G401 (cell line): ENCODE measurements at places on chromosomes 1 and 21.

GRCh38 chr1:100354971-100355394 lies 2.7 kb downstream of the CDC14A start:
- DNase-seq: no peak

DNA sequence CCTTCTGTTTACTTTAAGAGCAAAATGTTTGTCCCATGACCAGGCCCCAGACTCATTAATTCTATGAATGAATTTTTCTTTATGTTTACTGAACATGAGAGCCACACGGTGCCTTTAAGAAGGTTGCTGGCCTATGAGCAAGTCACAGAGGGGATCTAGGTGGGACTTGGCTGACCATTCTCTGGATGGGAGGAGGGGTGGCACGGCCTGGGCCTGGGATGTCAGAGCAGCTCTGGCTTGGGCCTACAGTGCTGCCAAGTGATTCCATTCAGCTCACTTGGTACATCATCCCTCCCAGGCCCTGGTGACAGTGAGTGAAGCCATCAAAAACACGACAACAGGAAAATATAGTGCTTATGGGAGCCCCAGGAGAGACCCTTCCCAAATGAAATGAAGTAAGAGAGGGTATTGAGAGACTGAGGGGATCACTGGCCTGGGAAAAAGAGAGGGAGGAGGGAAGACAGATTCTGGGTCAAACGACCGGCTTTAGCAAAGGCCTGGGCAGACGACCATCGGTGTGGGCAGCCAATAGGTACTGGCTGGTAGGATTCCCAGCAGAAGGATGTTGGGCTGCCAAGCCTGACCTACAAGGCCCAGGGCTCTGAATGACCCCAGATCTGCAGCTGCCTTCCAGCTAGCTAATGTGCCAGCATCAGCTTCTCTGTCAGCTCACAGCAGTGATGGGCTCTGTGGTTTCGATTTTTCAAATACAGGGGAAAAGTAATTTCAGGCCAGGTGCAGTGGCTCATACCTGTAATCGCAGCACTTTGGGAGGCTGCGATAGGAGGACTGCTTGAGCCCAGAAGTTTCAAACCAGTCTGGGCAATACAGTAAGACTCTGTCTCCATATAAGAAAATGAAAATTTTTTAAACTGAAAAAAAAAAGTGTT lies 3.3 kb downstream of the TMEM53 start:
- DNase-seq: peak; percentile 59

- DNase-seq: no peak
These were observed 292.1 kb downstream of the SDCCAG8 start for GRCh38 chr1:243547891-243548290.

GRCh38 chr21:37670883-37671282 lies 245.4 kb downstream of the KCNJ6 start:
- no peak for DNase-seq

DNA sequence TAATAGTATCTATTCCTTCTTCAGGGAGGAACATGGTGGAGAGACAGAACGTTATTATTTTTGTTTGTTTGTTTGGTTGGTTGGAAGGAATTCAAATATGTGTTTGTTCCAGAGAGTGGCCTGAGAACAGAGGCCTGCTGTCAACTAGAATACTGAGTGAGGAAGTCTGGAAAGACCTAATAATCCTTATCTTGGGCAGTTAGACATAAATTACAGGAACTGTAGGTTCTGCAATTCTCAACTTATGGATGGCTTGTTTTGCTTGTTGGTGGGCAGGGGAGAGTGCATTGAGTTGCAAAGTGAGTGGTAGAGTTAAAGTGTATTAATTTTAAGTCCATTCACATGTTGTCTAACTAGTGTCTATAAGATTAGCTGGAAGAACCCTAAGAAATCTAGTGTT lies 197.6 kb downstream of the BACH1 start:
- DNase-seq: no peak
